Inflammatory macrophage treated with lipopolysaccharide for 4 hours (primary cell): ENCODE measurements at places on chromosomes 3 and 15.

DNA sequence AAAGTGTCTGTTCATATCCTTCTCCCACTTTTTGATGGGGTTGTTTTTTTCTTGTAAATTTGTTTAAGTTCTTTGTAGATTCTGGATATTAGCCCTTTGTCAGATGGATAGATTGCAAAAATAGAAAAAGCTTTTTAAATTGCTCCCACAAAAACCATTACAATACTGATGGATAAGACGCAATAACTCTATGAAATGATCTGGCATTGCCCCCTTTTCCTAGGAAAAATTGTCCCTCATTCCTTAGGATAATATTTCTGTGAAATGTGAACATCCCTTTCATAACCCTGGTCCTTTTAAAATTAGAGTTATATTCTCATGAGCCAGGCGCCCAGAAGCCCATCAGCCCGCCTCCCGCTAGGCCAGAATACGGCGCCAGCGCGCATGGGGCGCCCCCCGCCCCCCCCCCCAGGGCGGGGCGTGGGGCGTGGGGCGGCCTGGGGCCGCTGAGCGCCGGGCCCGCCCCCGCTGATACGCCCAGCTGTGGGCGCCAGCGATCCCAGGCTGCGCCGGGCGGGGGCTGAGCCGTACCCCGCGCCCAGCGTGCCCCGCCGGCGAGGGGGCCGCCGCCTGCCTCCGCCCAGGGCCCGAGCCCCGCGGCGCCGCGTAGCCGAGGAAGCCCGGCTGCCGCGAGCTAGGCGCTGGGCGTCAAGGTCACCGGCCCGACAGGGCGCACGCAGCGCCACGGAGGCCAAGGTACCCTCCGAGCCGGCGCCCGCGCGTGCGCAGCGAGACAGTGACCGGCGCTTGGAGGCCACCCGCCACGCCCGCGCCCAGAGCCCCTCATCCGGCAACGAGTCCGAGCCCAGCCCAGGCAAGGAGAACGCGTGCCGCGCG lies 11.1 kb upstream of the ROPN1B start:
- DNase-seq = no peak

GRCh38 chr3:30640851-30641250 lies 34.5 kb downstream of the TGFBR2 start:
- no peak for DNase-seq

DNA sequence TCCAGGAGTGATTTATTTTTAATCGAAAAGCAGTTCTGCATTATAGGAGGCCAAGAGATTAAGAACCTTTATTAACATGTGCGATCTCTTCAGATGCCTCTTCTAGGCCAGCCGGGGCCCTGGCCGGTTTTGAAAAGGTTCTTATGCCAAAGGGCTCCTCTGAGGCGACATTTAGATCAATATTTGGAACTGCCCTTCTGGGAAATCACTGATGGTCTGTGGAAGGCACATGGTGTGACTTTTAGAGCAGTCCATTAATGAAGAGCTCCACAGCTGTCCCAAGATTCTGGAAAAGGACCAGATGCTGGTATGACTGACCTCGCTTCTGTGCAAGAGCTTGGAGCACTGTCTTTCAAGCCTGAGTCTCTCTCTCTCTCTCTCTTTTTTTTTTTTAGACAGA lies 19.7 kb downstream of the MGLL start:
- DNase-seq = no peak

DNA sequence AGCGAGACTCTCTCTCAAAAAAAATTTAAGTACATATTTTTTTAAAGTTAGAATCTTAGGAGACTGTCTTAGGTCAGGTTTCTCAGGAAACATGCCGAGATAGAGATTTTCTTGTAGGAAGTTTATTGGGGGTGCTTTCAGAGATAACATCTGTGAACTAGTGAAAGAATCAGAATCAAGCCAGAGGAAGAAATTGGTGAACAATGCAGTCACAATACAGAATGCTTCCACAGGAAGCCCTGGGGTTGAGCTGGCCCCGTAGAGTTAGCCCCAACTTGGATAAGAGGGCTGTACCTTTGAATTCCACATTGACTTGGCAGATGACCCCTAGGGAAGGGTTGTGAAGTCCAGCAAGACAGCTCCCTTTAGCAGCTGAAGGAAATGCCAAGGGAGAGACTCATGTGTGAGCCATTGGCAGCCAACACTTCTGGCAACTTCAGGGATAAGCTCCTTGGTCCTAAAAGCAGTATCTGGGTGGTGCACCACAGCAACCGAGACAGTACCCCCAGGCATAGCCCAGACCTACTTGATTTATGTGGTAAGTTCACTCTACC lies 7.1 kb upstream of the PLCB2 start:
- no peak for DNase-seq

GRCh38 chr3:62785384-62785783 lies 89.8 kb downstream of the CADPS start:
- no peak for DNase-seq

- no peak for DNase-seq
Measured at GRCh38 chr3:123914829-123915228, 30.7 kb upstream of the MYLK start.
